HFFc6 (cell line): ENCODE measurements at places on chromosomes 7 and 10.
A peak's percentile ranks its signal among the peaks of the same experiment; 100 is the strongest.

- H3K27me3 ChIP-seq = peaks cover 7% of the 10 kb centered on the region
- peaks cover 46% of the 10 kb centered on the region for H3K36me3 ChIP-seq
- peaks cover 15% of the 10 kb centered on the region; the same call in 1 of the 2 replicates for H3K4me1 ChIP-seq
- no peak overlapping the region for H3K4me3 ChIP-seq
These were observed 43.8 kb downstream of the DAGLB start for GRCh38 chr7:6403907-6404306.

- H3K27ac ChIP-seq = peak overlapping the region; percentile 81; the same call in 1 of the 2 replicates
- no peak overlapping the region for H3K4me3 ChIP-seq
- DNase-seq = no peak
These were observed 128.0 kb downstream of the MAD1L1 start for GRCh38 chr7:2104716-2105115.

- no peak overlapping the region for H3K4me3 ChIP-seq
- no peak overlapping the region for H3K27ac ChIP-seq
- no peaks in the 10 kb centered on the region for H3K27me3 ChIP-seq
- peaks cover 14% of the 10 kb centered on the region; the same call in 1 of the 2 replicates for H3K4me1 ChIP-seq
- no peaks in the 10 kb centered on the region for H3K36me3 ChIP-seq
These were observed 1011.4 kb upstream of the C7orf33 start for GRCh38 chr7:147579148-147579547.

DNA sequence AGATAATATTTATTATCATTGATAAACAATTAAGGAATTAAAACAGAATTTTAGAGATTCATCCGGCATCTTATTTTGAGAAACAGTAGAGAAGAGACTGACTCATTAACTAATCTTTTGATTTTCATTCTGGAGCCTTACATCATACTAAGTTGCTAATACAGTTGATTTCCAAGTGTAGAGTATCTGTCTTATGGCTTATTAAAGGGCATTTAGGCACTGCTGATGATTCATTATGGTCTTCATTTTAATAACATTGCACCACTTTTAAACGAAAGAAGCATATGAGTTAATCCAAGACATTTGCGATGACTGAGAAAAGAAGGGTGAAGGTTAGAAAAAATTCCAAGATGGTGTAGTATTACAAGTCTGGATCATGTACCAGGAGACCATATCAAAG is 186.0 kb upstream of the CACNA2D1 start:
- peaks cover 19% of the 10 kb centered on the region for H3K4me1 ChIP-seq
- no peak for DNase-seq
- no peak overlapping the region for H3K27ac ChIP-seq
- H3K4me3 ChIP-seq = no peak overlapping the region
- peaks cover 5% of the 10 kb centered on the region; the same call in 1 of the 2 replicates for H3K27me3 ChIP-seq

DNA sequence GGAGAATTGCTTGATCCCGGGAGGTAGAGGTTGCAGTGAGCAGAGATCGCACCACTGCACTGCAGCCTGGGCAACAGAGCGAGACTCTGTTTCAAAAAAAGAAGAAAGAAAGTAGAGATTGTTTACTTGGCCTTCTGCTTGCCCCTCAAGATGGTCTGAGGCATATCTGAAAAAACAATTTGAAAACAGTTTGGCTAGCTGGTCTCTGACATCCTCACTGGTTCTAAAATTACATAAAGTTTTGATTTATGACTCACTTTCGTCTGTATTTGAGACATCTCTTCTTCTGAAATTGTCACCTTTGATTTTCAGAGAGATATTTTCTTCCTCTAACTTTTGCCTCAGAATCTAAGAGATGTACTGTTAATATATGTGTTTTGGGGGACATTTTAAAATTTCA is 49.6 kb upstream of the HELLS start:
- no peak overlapping the region for H3K4me3 ChIP-seq
- H3K4me1 ChIP-seq = peaks cover 14% of the 10 kb centered on the region
- H3K27me3 ChIP-seq = no peaks in the 10 kb centered on the region; the same call in 1 of the 2 replicates
- peak overlapping the region; percentile 22 for H3K27ac ChIP-seq

GRCh38 chr10:34454590-34455261 is 360.4 kb downstream of the PARD3 start:
- no peaks in the 10 kb centered on the region; the same call in 1 of the 2 replicates for H3K4me1 ChIP-seq
- H3K27ac ChIP-seq = no peak overlapping the region
- H3K4me3 ChIP-seq = no peak overlapping the region
- no peaks in the 10 kb centered on the region for H3K36me3 ChIP-seq
- DNase-seq = no peak

GRCh38 chr10:56653289-56653688 is 292.2 kb upstream of the ZWINT start:
- H3K27ac ChIP-seq = no peak overlapping the region
- no peaks in the 10 kb centered on the region for H3K4me1 ChIP-seq
- no peak overlapping the region for H3K4me3 ChIP-seq
- no peak for DNase-seq
- no peaks in the 10 kb centered on the region for H3K27me3 ChIP-seq

DNA sequence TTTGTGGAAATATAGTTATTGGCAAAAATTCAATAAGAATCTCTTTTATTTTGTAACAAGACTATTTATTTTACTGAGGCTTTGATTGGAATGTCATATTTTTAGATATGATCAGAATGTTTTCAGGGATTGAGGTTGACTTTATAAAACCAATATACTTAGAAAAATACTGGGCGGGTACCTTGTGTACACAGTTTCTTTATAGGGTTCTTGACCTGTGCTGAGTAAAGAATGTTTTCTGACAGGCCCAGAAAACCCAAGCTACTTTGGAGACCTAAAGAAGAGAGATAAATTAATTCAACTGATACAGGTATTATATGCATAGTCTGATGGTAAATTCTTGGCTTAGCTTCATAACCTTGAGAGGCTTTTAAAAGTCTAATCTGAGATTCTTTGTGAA is 23.9 kb upstream of the SPAM1 start:
- no peaks in the 10 kb centered on the region for H3K4me1 ChIP-seq
- H3K36me3 ChIP-seq = no peaks in the 10 kb centered on the region
- no peak overlapping the region for H3K4me3 ChIP-seq
- H3K27ac ChIP-seq = no peak overlapping the region
- no peaks in the 10 kb centered on the region for H3K27me3 ChIP-seq

DNA sequence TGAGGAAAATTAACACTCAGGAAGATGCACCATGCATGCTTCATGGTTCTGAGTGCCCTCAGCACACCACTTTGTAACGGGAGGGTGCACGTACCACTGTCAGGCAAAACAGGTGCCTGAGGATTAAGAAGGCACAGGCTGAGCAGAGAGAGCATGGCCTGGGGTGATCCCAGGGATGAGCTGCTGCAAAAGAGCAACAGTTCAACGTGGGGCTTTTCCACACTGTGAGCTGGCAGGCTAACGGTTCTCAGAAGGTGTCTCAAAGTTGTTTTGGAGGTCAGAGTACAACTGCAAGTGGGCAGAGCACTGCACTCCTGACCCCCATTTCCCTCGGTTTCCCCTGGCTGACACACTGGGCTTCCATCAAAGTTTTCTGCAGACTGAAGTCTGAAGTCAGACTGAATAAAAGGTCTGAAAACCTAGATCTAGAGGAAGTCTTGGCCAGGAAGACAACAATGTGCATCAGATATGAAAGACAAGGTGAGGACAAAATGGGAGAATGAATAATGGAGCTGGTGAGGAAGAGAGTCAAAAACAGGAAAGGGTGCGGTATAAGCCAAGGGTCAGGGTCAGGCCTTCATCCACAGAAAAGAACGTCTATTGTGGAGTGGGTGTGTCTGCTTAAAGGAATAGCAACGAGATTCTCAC is 20.5 kb downstream of the ZNF438 start:
- DNase-seq = no peak
- H3K36me3 ChIP-seq = peaks cover 11% of the 10 kb centered on the region
- H3K4me3 ChIP-seq = no peak overlapping the region
- peaks cover 63% of the 10 kb centered on the region for H3K4me1 ChIP-seq

GRCh38 chr7:73442222-73442902 is 8.8 kb downstream of the FZD9 start:
- H3K4me1 ChIP-seq = no peaks in the 10 kb centered on the region
- H3K27ac ChIP-seq = no peak overlapping the region
- H3K27me3 ChIP-seq = no peaks in the 10 kb centered on the region; the same call in none of the 2 replicates
- H3K36me3 ChIP-seq = peaks cover 42% of the 10 kb centered on the region

GRCh38 chr7:127885222-127885772 is 145.9 kb downstream of the LRRC4 start:
- peaks cover 1% of the 10 kb centered on the region for H3K27me3 ChIP-seq
- peaks cover 30% of the 10 kb centered on the region for H3K36me3 ChIP-seq
- peaks cover 52% of the 10 kb centered on the region for H3K4me1 ChIP-seq
- H3K27ac ChIP-seq = peak overlapping the region; percentile 85
- no peak for DNase-seq
